Progenitor cell of endocrine pancreas (in vitro differentiated cells): ENCODE measurements at places on chromosomes 5 and 9. TPM values are rescaled to one million over a fixed set of nuclear protein-coding genes. Genes with fewer than 3 reads are reported as not detected.

PCDHA13 gene
- 3.5 and 3.9 TPM in 2 replicates for total RNA-seq

- no peaks in the 10 kb centered on the region for H3K4me1 ChIP-seq
- no peak overlapping the region for H3K4me3 ChIP-seq
- no peaks in the 10 kb centered on the region for H3K36me3 ChIP-seq
- DNase-seq, result no peak
- H3K27ac ChIP-seq, result no peak overlapping the region
Observed at GRCh38 chr5:77513321-77513720, 21.2 kb upstream of the WDR41 start.

ORM2 gene
- total RNA-seq, result 3.2 and 5.4 TPM in 2 replicates

- H3K27ac ChIP-seq, result no peak overlapping the region
- no peak overlapping the region for H3K4me3 ChIP-seq
- H3K27me3 ChIP-seq, result no peaks in the 10 kb centered on the region
- H3K36me3 ChIP-seq, result no peaks in the 10 kb centered on the region
- peaks cover 14% of the 10 kb centered on the region for H3K4me1 ChIP-seq
Observed at GRCh38 chr9:76658510-76659231, 105.6 kb upstream of the PCA3 start.

RHOBTB3 gene
- total RNA-seq, result 55.9 and 61.9 TPM in 2 replicates

GRCh38 chr5:39485079-39485478 lies 60.3 kb upstream of the DAB2 start:
- no peak overlapping the region for H3K4me3 ChIP-seq
- H3K36me3 ChIP-seq, result peaks cover 2% of the 10 kb centered on the region
- H3K4me1 ChIP-seq, result peaks cover 24% of the 10 kb centered on the region
- H3K27me3 ChIP-seq, result no peaks in the 10 kb centered on the region
- no peak for DNase-seq

LCN1 gene
- total RNA-seq, result not detected in 2 replicates

GRCh38 chr5:81866994-81867393 lies 104.8 kb upstream of the ATG10 start:
- no peak for DNase-seq
- no peak overlapping the region for H3K4me3 ChIP-seq
- no peaks in the 10 kb centered on the region for H3K36me3 ChIP-seq
- peaks cover 3% of the 10 kb centered on the region for H3K27me3 ChIP-seq
- H3K27ac ChIP-seq, result no peak overlapping the region
- H3K4me1 ChIP-seq, result no peaks in the 10 kb centered on the region

- DNase-seq, result no peak
- H3K4me3 ChIP-seq, result no peak overlapping the region
- no peaks in the 10 kb centered on the region for H3K36me3 ChIP-seq
- peaks cover 15% of the 10 kb centered on the region for H3K4me1 ChIP-seq
- no peak overlapping the region for H3K27ac ChIP-seq
Observed at GRCh38 chr9:35906923-35907699, 1.1 kb downstream of the HRCT1 start.

DNA sequence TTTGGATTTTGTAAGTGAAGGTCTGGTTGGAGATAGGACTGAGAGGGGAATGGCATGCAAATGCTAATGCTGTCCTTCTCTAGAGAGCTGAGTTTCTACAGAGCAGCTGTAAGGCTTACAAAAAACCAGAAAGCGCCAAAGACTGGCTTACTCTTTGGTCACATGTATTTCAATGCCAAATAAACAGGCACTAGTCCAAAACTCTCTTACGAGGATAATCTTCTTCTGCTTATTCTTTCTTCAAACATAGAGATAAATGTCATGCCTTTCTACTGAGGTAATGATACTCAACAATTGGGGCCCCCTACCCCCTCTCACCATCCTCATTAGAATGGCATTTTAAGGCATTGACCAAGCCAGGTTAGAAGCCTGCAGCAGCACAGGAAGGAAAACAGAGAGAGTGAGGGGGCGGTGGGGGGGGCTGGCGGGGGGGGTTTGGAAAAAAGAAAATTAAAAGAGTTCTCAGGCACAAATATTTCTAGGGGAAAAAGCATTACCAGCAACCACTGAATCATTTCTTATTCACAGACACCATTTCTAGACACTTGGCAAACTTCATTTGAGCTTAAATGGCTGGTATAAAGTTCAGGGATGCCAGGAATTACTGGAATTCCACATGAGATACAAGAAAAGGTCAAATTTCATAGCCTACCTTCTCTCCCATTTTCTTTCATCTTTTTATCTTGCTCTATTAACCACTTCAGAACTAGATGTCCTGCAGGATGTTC lies 34.0 kb downstream of the PUM3 start:
- H3K4me3 ChIP-seq, result no peak overlapping the region
- H3K27ac ChIP-seq, result peak overlapping the region; percentile 86
- H3K4me1 ChIP-seq, result peaks cover 8% of the 10 kb centered on the region
- H3K27me3 ChIP-seq, result no peaks in the 10 kb centered on the region
- DNase-seq, result no peak
